IPS-NIHi11 (cell line): ENCODE measurements at places on chromosomes 2 and 18.

- DNase-seq: no peak
Measured at GRCh38 chr18:10928772-10929373, 220.5 kb downstream of the PIEZO2 start.

- no peak for DNase-seq
Measured at GRCh38 chr2:132915812-132916549, 246.0 kb upstream of the LYPD1 start.

GRCh38 chr2:26938399-26939118, 31.9 kb upstream of the MAPRE3 start:
- no peak for DNase-seq

DNA sequence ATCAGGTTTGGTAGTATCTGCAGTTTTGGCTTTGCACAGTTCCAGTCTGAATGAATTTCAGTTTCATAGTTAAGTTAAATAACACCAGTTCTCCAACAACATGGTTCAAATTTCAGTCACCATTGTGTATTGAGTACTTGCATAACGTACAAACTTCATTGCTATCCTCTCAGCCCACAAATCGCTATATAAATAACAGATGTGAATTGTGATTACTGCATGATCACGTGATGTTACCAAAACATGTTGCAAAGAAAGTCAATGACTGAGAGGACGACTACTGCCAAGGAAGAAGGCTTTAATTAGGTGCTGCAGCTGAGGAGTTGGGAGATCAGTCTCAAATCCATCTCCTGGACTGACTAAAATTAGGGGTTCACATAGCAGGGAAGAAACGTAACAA, 48.2 kb downstream of the COL4A4 start:
- DNase-seq: no peak

DNA sequence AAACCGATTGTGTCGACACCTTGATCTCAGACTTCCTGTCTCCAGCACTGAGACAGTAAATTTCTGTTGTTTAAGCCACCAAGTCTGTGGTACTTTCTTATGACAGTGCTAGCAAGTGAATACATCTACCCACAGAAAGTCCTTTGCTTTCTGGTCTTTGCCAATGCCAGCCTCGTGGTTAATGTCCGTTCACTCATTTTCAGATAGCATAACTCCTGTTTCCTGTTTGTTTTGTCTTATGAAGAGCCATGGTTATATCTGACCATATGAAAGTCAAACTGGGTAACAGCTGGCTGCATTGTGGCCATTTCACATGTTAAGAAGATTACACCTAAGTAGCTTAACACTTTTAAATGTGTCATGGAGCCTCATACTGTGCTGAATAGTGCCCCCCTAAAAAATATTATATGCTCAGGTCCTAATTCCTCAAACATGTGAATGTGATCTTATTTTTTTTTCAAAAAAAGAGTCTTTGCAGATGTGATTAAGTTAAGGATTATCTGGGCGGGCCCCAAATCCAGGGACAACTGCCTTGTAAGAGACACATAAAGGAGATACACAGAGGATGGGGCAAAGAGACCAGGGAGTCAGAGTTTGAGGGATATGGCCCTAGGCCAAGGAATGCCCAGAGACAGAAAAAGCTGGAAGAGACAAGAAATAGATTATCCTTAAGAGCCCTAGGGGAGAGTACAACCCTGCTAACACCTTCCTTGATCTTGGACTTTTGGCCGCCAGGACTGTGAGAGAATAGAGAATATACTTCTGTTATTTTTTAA, 118.0 kb downstream of the KCNE4 start:
- DNase-seq: no peak

DNA sequence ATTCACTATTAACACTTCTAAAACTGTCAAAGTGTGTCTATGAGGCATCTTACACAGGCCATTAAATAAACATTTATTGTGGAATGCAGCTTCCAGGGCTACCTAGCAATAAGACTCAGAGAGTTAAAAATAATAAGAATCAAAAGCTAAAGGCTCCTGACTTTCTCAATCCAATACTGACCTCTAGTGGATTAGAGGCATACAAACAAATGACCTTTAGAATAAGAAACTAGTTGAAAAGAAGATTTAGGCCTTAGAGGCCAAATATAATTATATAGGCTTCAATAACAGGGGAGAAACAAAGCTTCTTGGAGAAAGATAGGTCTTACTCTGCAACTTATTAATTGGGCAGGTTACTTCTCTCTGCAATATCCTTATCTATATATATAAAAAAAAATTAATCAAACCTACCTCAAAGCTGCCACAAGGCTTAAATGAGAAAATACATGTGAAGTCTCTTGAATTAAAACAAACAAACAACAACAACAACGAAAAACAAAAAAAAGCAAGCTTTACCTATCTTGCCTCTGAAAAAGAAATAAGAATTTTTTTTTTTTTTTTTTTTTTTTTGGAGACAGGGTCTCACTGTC, 246.1 kb downstream of the EXOC6B start:
- DNase-seq: peak; percentile 39

- DNase-seq: no peak
Measured at GRCh38 chr2:47488870-47489584, 86.1 kb downstream of the MSH2 start.

DNA sequence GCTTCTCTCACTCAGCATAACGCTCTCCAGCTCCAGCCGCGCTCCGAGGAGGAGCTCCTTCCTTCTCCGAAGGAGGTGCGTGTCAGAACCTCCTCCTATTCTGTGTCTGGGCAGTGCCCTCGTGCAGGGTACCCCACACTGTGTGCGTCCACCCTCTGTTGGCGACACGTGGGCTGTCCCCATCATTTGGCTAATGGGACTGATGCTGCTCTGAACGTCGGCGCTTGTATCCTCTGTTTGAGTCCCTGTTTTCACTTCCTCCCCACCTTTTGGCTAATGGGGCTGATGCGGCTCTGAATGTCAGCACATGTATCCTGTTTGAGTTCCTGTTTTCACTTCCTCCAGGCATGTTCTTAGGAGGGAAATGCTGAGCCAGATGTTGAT, 22.2 kb downstream of the KCNG2 start:
- DNase-seq: peak; percentile 6

- no peak for DNase-seq
Measured at GRCh38 chr18:63120620-63121019, 198.9 kb downstream of the BCL2 start.

DNA sequence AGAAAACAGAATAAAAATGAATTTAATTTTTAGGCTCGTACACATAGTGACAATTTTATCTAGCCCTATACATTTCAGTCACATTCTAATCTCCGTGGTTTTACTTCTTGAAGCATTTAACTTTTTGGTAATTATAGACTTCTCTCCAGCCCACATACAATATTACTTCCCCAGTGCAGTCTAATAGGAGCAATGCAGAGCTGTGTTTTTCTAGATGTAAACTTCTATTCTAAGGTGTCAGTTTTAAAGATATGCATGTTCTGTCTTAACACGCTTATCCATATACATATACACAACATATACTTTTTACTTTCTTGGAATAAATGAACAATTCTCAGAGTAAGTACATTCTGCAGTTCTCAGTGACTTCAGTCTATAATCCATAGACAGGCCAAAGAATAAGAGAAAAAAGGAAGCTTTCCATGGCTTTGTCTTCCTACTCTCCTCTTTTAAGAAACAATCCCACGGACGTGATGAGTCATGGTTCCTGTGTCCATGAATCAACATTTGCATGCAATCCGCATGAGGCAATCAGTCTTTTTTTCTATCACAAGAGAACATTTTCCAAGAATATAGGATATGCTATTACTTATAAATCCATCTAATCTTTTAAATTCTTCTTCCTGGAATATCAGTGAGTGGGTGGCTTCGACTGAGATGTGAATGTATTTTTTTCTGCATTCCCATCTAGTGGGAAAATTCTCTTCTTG, 42.8 kb downstream of the CCDC102B start:
- DNase-seq: peak; percentile 6

DNA sequence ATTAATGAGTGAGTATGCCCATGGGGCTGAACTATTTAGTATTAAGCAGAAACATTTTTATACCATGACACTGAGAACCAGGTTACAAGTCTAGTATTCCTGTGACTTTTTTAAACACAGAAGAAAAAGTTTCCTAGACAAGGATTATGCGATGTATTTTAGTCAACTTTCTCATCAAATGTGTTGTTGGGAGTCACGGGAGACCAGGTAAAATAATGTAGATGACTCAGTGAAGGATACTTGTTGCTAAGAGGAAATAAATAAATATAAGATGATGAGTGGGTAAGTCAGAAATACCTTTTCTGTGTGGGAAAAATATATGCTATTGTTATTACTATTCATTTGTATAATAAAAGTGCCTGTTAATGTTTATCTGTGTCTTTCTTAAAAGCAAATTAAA, 23.4 kb downstream of the MBD5 start:
- no peak for DNase-seq

GRCh38 chr18:55152801-55153200, 193.5 kb upstream of the CCDC68 start:
- no peak for DNase-seq

GRCh38 chr2:226873826-226874225, 38.0 kb downstream of the RHBDD1 start:
- DNase-seq: no peak

GRCh38 chr2:210428393-210429179, 48.0 kb downstream of the LANCL1 start:
- DNase-seq: no peak

- no peak for DNase-seq
Measured at GRCh38 chr2:149661844-149662243, 74.3 kb upstream of the MMADHC start.

DNA sequence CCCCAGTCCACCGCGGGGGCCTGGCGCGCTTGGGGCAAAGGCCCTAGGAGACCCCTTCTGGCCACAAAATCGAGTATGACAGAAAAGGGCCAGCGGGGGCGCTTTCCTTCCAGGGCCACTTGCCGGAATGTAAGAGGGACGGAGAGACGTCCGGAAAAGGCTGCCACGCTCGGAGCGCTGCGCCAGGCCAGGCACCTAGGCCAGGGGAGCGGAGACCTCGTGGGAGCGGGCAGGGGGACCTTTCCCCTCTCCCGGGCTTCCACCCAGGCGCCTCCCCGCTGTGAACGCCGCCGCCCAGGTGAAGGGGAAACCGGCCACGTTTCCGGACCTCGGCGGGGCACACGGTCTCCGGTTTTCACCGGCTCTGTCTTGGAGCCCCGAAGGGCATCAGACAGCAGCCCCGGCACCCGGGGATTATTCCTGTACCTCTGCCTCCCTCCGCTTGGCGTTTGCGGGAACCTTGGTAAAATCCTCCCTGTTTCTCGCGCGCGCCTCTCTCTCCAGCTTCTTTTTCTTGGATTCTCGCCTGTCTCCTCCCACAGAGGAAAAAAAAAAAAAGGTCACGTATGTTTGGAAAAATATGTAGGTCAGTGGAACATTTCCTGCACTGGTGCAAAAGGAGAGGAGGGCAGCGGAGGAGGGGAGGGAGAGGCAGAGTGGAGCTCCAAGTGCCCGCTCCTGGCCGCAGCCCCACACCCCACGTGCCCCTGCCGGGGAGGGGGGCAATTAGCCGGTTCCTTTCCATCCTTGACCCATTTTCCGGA, 1.2 kb upstream of the NPAS2 start:
- DNase-seq: peak; percentile 72

GRCh38 chr2:205531072-205531471, 151.2 kb upstream of the NRP2 start:
- DNase-seq: no peak

- no peak for DNase-seq
Measured at GRCh38 chr2:152445791-152446201, 110.8 kb downstream of the FMNL2 start.

DNA sequence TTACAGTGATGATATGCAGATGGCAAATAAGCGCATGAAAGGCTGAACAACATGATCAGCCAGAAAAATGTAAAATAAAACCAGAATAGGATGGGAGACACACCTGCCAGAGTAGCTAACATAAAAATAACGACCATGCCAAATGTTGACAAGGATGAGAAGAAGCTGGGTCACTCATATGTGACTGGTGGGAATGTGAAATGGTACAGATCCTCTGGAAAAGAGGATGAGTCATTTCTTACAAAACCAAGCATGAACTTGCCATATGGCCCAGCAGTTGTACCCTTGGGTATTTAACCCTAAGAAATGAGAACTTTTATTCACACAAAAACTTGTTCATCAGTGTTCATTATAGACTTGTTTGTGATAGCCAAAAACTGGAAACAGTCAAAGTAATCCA, 143.8 kb downstream of the SH3BP4 start:
- DNase-seq: no peak
